ENCODE measurements at places on chromosomes 6 and 20.

DNA sequence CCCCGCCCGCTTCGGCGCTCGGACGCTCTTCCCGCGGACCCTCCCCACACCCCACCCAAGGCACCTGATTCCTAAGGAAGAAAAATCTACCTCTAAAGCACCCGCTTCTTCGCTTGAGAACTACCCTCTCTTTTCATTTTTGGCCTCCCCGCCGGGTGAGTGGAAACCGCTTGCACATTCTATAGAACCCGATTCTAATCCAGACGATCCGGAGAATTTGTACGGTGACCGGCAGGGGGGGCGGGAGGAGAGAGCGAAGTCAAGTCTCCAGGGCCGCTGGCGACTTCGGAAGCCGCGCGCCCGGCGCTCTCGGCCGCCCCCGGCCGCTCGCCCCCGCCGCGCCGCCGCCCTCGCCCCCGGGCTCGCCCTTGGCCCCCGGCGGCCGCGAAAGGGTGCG, at the start of gene RBM24:
Gene RBM24, plus strand, starts transcription at position 262 of the 397 bp plus-strand sequence. CDS start 221 bp downstream, outside the sequence.
- no peak for DNase-seq

DNA sequence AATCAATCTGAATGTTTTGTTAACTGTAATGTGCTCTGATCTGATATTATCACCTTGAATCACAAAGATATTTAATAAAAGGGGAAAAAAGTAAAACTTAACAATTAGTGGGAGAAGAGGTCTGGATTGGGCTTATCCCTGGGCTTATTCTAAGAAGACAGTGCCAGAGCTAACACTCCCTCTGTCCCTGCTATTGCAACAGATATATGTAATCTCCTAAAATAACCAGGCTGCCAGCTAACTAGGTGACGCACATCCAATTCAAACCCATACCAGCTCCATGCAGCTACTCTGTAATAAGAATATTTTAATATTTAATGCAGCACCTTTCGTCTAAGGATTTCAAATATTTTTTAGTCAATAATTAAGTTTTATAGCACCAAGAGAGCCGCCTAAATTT, 330.1 kb upstream of the MARCKS start:
- DNase-seq: no peak

DNA sequence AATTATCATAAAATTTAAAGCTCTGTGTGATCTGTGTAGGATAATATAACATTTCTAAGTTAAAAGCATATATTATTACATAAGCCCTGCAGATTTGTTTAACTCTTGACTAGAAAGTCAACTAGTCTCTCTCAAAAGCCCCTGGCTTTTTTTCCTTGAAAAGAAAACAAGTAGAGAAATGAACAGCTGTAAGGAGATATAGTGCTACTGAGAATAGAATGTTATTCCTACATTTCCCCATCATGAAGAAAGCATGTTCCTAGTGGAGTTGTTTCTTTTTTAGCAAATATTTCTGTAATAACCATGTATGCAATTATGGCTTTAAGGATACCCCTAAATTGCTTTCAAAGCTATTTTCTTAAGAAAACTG, 37.6 kb downstream of the SHLD1 start:
- DNase-seq: no peak

GRCh38 chr20:44886828-44887227, 1.3 kb downstream of the YWHAB start:
- DNase-seq: no peak

- DNase-seq: no peak
Observed at GRCh38 chr6:56957856-56958255, 2.9 kb downstream of the BEND6 start.

GRCh38 chr6:4889701-4890100, 113.5 kb downstream of the CDYL start:
- no peak for DNase-seq

DNA sequence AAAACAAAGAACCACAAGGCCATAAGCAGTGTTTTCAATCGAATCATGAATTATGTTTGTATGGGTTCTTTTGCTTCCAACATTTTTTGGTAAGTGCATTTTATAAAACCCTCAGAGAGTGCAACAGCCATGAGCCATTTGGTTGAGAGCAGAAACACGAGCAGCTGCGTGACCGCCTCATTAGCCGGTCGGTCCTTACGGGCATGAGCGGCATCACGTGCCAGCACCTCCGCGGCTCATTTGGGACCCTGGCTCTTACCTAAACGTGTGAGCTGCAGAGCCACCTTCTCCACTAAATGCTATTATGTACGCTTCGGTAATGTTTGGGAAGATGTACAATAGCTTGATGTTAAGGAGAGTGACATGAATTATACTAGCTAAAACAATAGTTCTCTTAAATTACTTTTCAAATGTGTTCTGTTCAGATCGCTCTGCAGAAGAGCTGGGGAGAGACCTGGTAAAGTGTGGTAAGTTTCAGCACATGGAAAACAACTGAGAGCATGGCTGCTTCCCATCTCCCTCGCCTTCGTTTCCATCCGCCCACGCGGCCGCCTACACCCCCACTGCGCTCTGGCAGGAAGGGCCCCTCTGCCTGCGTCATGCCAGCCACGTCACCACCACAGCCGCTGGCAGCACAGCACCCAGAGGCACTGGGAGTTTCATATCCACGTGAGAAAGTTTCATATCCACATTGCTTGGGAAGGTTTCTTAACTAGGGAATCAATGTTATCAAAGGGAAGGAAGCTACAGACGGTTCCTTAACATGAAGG, 23.7 kb upstream of the PDE10A start:
- no peak for DNase-seq

DNA sequence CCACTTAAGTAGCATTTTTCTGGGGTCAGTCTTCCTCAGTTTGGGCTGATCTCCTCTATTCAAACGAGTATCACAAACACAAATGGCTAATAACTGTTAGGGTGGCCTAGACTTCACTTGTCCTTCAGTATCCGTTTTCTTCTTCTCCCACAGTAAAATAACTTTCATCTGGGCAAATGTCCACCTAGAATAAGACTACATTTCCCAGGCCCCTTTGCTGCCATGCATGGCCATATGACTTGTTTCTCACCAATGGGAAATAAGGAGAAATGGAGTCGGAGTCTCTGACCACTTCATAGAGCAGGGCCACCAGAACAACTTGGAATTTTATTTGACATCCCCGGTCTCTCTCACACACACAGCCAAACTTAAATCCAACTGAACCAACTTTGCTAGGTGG, 51.4 kb downstream of the SULF2 start:
- no peak for DNase-seq

DNA sequence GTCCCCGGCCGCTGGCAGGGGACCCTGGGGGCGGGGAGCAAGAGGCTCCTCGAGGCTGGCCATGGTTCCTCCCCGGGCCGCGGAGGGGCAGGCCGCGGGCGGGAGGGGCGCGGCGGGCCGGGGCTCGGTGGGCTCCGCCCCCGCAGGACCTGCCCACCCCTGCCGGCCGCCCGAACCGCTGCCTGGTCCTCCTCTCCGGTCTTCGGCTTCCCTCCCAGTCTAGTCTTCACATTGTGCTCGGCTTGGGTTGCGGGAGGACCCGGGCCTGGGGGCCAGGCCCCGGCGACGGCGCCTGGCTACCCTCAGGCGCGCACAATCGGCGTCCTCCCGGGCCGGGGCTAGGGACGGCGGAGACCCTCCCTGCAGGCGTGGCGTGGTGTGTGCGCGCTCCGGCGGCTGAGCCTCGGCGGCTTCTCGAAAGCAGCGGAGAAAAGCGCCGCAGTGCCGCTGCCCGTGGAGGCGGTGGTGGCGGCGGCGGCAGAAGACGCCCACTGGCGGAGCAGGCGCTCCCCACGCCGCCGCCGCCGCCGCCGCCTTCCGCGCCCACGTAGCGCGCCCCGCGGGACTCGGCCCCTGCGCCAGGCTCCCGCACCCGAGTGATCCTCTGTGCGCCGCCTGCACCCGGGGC, at the start of gene PDE10A:
Gene PDE10A, minus strand, starts transcription at position 493 of the 628 bp plus-strand sequence. Its CDS starts 430 bp downstream, at position 63.
- no peak for DNase-seq

GRCh38 chr6:23222724-23223123, 653.4 kb downstream of the HDGFL1 start:
- DNase-seq: no peak

GRCh38 chr6:151284012-151284411, 44.2 kb downstream of the AKAP12 start:
- no peak for DNase-seq

- no peak for DNase-seq
Observed at GRCh38 chr20:44110816-44111568, 76.0 kb downstream of the JPH2 start.

GRCh38 chr6:2949536-2950083, 21.8 kb downstream of the SERPINB6 start:
- DNase-seq: no peak

DNA sequence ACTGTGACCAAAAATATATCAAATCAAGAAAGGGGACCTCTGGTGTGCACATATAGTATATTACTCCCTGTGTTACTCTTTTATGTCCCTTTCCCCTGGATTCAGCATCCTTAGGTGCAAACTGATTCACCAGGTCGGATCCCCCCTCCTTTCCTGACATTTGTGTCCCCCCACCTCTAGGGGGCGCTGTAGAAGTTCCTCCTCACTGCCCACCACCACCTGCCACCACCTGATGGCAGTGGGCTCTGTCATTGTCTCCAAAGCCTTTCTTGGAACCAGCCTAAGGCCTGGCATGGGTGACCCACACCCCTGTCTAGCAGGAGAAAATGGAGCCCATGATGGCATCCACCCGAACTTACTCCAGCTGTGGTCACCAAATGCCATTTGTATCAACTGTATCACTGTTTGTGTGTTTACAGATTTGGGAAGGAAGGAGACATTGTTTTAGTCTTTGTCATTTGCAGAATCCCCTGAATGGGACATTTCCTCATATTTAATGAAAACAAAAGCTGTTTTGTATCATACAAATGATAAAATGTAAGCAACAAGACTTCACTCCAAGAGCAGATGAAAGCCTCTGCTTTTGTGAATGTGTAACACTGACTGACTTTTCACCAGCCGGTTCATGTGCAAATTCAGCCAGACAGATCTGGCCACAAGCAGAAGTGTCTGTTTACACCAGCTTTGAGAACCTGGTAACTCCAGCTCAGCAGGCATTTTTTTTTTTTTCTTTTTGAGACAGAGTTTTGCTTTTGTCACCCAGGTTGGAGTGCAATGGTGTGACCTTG, 66.2 kb downstream of the ARMC2 start:
- no peak for DNase-seq

DNA sequence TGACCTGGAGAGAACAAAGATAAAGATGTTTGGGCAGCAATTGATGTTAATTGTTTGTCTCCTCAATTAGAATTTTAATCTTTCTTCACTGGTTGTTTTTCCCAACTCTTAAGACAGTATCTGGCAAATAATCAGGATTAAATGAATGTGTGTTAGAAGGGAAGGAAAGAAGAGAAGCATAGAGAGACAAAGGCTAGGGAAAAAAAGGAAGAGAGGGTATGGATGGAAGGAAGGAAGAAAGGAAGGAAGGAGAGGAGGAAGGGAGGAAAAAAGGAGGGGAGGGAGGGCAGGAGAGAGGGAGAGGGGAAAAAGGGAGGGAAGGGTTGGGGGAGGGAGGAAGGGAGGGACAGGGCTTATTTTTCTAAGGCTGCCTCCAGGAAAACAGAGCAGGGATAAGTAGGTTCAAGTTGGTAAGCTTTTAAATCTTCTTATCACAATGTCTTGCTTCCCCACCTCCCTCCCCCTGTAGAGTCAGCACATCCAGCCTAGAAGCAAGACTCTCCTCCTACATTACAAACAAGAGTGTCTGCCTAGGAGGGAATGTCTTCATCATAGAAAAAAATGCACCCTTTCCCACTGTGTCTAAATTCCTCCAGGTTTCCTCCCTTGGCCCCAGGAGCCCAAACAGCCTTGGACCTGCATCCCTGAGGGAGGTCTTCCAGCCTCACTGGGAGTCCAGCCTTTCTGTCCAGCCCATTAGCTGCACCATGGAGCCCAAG, 447.8 kb upstream of the JARID2 start:
- no peak for DNase-seq

DNA sequence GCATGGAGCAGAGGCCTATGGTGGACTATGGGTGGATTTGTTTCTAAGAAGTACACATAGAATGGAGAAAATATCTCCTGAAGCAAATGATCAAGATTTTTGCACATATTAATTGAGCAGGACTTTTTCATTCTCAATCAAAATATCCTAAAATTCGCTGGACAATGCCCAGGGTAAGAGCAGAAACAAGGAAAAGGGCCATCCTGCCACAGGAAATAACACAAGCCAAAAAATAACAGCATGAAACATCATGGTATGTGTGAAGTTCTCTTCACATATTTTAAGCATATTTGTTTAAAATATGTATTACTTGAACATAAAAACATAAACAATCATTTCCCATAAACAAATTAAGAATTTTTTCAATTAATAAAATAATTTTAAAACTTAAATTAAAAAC, 868.9 kb downstream of the EPHA7 start:
- no peak for DNase-seq

- DNase-seq: no peak
Observed at GRCh38 chr20:47336129-47336754, 20.3 kb downstream of the ZMYND8 start.

DNA sequence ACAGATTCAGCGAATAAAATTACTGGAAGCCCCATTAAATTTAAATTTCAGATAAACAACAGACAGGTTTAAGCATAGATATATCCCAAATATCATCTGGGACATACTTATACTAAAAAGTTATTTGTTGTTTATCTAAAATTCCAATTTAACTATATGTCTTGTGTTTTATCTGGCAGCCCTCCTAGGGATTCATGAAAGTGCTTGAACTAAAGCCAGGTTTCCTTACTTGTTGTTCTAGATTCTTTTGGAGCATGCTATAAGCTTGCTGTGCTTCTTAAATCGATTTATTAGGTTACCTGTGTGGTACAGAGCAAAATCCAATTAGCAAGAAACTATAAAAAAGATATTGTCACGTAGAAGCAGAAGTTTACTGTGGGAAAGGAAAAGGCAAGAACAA, 202.5 kb upstream of the GMDS start:
- no peak for DNase-seq

DNA sequence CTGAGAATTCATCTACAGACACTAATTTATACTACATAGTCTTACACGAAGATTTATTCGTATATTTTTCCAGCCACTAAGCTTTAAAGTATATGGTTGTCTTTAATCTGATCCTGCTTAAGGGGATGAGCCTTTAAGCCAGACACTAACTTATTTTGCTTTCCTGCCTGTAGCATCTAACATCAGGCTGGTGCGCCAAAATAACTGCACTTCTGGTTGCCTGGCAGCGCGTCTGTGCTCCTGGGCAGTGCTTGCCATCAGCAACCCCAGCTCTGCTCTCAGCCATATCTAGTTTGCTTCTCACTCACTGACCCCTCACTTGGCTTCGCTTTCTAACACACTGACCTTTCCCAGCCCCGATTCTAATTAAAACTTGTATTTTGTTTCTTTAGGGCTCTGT, 21.8 kb downstream of the HMGCLL1 start:
- DNase-seq: no peak

DNA sequence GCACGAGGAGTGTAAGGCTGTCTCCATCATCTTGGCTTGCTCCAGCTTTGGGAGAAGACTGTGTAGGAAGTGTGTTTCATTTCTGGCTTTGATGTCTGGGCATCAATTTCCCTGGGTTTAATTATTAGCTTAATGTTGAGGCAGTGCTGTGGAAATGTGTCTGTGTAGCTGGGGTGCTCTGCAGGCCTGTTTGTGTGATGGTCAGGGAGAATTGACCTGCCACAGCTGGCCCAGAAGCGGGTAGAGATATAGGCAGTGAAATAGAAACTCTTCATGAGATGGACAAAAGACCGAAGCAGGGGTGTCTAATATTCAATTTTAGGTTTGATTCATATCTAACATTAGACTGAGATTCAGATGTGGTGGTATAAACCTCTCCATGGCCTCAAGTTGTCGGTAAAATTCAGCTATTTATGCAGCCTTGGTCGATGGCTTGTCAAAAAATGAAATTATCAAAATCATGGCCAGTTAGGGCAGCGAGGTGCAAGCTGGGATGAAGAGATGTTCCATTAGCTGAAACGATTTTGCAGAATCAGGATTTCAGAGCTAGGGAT, 95.3 kb upstream of the SNX9 start:
- DNase-seq: no peak

Data from NCI-H2107 (cell line).